NCI-H187 treated with DMSO at 0.1 percent for 48 hours (cell line): ENCODE measurements at places on chromosomes 11 and 22.

DNA sequence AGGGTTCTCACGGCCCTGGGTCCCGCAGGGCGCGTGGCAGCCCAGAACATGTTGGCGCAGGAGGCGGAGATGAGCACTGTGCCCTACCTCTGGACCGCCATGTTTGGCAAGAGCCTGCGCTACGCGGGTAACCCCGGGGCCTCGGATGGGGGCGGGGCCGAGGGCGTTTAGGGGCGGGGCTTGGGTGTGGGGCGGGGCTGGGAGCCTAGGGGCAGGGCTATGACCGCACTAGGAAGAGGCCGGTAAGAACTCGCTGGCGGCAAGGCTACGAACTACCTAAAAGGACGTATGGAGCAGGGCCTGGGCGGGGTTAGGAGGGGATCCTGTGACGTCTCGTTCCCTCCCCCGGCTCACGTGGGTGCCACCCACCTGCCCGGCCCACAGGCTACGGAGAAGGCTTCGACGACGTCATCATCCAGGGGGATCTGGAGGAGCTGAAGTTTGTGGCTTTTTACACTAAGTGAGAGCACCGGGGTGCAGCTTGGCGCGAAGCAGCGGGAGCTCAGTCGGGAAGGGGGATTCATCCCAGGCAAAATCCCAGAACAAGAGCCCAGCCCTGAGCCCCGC is 2.8 kb upstream of the LZTR1 start:
- no peak for DNase-seq

DNA sequence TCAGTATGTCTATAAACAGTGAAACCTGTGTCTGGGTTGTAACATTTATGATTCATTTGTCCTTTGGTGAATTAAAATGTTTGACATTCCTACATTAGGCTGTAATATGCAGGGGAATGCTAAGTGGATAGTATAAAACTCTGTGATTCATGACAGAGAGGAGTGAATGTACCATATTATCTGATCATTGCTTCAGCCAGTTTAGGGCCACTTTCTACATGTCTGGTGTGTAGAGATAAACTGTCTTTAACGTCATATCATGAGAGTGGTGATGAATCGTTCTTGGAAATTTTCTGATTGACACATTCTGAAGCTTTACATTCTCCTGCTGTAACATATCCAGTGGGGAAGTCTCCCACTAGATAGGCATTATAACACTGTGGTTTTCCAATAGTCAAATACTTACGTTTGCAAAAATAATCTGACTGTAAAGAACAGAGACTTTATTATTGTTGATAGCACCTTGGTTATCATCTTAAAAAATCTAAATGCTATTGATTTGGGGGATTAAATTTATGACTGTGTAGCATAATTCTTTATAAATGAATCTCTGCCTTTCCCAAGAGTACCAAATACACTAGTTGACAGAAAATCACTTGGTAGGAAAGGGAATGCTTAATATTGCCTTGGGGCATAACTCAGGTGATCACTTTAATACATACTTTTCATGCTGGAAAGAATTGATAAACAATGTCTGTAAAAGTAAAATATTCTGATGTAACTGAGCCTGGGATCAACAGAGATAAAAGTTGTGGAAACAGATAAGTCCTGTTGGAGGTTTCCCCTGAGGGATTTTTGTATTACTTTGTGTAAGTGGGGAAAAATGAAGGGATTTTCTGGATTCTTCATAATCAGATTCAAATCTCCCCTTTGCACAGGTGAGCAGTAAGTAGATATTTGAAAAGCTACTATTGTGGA is 427.9 kb downstream of the JRKL start:
- DNase-seq: no peak

GRCh38 chr11:69286374-69287371 is 7.3 kb upstream of the MYEOV start:
- no peak for DNase-seq

GRCh38 chr11:62472063-62472884 is 53.4 kb downstream of the SCGB1A1 start:
- DNase-seq: no peak
